T-cell (primary cell): ENCODE measurements at places on chromosomes 12 and 14.

- peak overlapping the region; percentile 95 for H3K27ac ChIP-seq
- peaks cover 33% of the 10 kb centered on the region for H3K4me1 ChIP-seq
- no peaks in the 10 kb centered on the region for H3K27me3 ChIP-seq
- no peaks in the 10 kb centered on the region for H3K36me3 ChIP-seq
- DNase-seq: peak; percentile 40
Observed at GRCh38 chr12:6688543-6688998, 604 bp downstream of the ZNF384 start.

DNA sequence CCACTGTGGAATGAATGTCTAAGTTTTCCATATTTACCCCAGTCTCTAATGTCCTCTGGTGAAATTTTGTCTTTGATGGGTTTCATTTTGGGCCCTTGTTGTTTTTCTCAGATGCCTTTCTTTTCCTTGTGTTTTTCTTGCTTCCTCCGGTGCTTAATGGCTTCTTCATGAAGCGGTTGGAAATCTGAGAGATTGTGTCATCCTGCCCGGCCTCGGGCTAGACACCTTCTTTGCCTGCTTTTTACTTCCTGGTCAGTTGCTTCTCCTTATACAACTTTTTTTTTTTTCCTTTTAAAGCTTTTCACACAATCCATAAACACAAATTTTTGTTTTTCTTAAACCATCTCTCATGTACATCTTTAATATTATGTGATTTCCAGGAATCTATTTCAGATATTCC, 7.1 kb downstream of the ETV6 start:
- no peak for DNase-seq
- H3K4me3 ChIP-seq: no peak overlapping the region
- H3K27ac ChIP-seq: no peak overlapping the region
- no peaks in the 10 kb centered on the region for H3K27me3 ChIP-seq

DNA sequence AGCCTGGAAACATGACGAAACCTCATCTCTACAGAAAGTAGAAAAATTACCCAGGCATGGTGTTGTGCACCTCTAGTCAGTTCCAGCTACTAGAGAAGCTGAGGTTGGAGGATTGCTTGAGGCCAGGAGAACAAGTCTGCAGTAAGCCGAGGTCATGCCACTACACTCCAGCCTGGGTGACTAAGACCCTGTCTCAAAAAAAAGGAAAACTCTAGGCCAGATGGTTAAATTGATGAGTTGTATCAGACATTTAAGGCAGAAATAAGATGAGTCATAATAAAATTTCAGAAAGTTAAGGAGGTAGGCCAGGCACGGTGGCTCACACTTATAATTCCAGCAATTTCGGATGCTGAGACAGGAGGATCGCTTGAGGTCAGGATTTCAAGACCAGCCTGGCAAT, 10.7 kb downstream of the EIF2S1 start:
- no peak overlapping the region for H3K4me3 ChIP-seq
- H3K27ac ChIP-seq: no peak overlapping the region
- DNase-seq: no peak
- H3K4me1 ChIP-seq: no peaks in the 10 kb centered on the region
- H3K36me3 ChIP-seq: peaks cover 69% of the 10 kb centered on the region
- H3K27me3 ChIP-seq: no peaks in the 10 kb centered on the region

- no peaks in the 10 kb centered on the region for H3K27me3 ChIP-seq
- no peak overlapping the region for H3K27ac ChIP-seq
- H3K4me3 ChIP-seq: no peak overlapping the region
- DNase-seq: no peak
- H3K4me1 ChIP-seq: no peaks in the 10 kb centered on the region
Observed at GRCh38 chr14:63908667-63909264, 56.0 kb downstream of the SYNE2 start.

GRCh38 chr12:4272424-4273272, 914 bp upstream of the CCND2 start:
- H3K4me1 ChIP-seq: peaks cover 67% of the 10 kb centered on the region
- peaks cover 3% of the 10 kb centered on the region for H3K27me3 ChIP-seq
- H3K36me3 ChIP-seq: peaks cover 3% of the 10 kb centered on the region
- H3K27ac ChIP-seq: peak overlapping the region; percentile 90
- peak; percentile 54 for DNase-seq

- H3K4me1 ChIP-seq: no peaks in the 10 kb centered on the region
- H3K27me3 ChIP-seq: no peaks in the 10 kb centered on the region
- H3K36me3 ChIP-seq: no peaks in the 10 kb centered on the region
- no peak overlapping the region for H3K4me3 ChIP-seq
Observed at GRCh38 chr12:16560273-16560672, 45.7 kb downstream of the LMO3 start.

GRCh38 chr12:67390273-67390672, 121.1 kb downstream of the CAND1 start:
- H3K27me3 ChIP-seq: no peaks in the 10 kb centered on the region
- DNase-seq: no peak
- H3K4me3 ChIP-seq: no peak overlapping the region
- no peaks in the 10 kb centered on the region for H3K4me1 ChIP-seq
- no peaks in the 10 kb centered on the region for H3K36me3 ChIP-seq

DNA sequence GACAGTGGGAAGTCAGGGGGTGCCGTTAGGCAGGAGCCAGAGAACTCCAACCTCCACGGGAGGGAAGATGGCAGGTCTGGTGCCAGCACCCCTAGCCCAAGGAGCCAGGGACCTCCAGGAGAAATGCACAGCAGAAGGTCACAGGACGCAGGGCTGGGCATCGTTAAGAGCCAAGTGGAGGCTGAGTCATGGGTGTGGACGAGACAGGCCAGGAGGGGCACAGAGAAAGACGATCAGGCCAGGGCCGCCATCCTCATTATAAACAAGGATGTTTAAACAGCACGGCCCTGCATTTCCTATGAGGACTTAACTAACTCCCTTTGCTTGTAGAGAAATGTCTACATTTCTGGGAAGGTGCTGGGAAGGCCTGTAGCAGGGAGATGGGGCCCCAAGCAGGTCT, 77.9 kb upstream of the FZD10 start:
- peaks cover 8% of the 10 kb centered on the region for H3K4me1 ChIP-seq
- H3K36me3 ChIP-seq: no peaks in the 10 kb centered on the region
- no peak for DNase-seq
- no peak overlapping the region for H3K4me3 ChIP-seq

DNA sequence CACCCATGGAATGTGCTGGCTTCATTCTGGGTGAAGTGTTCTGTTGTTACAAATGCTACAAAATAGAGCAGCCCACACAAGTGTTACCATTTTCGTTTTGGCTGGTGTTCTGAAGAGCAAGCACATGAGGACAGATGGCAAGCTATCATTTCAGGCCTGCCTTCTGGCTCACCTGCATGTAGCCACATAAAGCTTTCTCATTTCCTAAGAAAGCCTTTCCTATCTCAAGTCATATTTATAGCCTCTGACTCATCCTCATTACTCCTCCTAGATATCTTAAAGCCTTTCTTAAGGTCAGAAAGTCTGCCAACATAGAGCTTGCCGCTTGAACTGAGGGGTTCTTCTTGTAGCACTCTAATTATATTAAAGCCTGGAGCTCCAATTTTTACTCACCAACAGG, 89.0 kb downstream of the PTPRR start:
- no peak for DNase-seq
- H3K4me1 ChIP-seq: no peaks in the 10 kb centered on the region
- H3K27me3 ChIP-seq: no peaks in the 10 kb centered on the region
- H3K27ac ChIP-seq: no peak overlapping the region
- no peaks in the 10 kb centered on the region for H3K36me3 ChIP-seq

DNA sequence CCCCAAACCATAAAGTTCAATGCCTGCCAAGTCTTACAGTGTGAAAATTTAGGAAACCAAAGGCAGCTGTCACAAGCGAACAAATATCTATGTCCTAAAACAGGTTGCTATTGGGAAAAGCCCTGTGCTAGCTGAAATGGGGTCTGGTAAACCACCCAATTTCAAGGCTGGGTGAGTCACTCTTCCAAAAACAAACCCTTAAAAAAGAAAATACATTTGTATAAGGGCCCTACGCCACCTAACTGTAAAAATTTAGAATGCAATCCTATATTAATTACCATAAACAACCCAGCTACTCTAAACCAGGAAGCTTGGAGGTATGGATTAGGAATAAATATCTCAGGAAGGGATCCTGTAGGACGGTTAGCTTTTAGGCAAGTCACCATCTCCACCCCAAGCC, 32.1 kb downstream of the PRMT8 start:
- no peaks in the 10 kb centered on the region for H3K4me1 ChIP-seq
- H3K4me3 ChIP-seq: no peak overlapping the region
- no peak for DNase-seq

DNA sequence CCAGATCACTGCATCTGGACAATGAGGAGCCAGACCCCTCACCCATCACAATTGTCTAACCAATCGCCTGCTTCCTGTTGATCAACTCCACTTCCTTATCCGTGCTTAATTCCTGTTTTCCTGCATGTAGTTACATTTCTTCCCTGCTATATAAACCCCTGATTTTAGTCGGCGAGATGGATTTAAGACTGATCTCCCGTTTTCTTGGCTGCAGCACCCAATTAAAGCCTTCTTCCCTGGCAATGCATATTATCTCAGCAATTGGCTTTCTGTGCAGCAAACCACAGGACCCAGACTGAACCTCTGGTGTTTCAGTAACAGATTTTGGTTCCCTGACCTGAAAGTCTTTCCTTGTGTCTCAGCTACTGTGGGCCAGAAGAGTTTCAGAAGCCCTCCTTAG, 272.3 kb downstream of the IPO8 start:
- no peak for DNase-seq
- H3K27ac ChIP-seq: no peak overlapping the region
- H3K36me3 ChIP-seq: no peaks in the 10 kb centered on the region
- no peaks in the 10 kb centered on the region for H3K27me3 ChIP-seq

DNA sequence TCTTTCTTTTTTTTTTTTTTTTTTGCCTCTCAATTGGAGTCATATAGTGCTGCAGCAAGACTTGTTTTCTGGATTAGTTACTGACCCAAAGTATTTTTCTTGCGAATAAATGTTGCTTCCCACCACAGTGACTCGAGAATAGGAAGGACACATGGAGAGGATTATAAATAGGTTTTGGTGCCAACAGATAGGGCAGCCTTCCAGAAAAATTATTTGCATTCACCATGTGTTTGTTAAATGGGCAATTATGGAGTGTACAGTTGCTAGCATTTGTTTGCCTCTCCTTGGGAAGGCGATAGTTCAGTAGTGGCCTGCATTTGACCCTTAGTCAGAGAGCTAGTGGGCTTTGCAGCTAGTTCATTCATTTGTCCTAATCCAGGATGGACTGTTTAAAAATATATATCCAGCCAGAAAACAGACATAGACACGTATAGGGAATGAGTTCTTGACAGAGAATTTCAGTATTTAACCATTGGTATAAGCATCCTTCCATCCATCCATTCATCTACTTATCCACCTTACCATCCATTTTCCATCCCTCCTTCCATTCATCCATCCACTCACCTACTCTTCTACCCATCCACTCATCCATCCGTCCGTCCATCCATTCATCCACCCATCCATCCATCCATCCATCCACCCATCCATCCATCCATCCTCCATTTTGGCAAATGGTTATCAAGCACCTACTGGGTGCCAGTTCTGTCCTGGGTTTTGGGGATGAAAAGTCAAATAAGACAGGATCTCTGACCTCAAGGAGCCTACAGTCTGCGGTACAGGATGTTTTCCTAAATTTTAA, 67.5 kb downstream of the CHST11 start:
- H3K4me3 ChIP-seq: no peak overlapping the region
- H3K4me1 ChIP-seq: peaks cover 45% of the 10 kb centered on the region

DNA sequence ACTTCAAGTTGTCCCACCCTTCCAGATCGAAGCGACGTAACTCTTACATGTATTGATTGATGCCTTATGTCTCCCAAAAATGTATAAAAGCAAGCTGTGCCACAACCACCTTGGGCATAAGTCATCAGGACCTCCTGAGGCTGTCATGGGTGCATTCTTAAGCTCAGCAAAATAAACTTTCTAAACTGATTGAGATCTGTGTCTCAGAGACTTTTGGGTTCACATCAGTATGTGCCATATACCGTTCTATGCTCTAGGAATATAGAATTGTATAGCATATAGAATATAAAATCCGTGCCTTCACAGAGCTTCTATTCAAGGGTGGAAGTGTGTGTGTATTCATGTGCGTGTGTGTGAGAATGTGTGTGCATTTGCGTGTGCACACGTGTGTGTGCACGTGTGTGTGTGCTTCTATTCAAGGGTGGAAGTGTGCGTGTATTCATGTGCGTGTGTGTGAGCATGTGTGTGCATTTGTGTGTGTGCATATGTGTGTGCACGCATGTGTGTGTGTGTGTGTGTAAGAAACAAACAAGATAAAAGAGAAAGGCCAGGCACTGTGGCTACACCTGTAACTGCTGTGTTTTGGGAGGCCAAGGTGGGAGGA, 11.5 kb upstream of the STX2 start:
- no peaks in the 10 kb centered on the region for H3K4me1 ChIP-seq
- H3K27ac ChIP-seq: no peak overlapping the region
- peaks cover 6% of the 10 kb centered on the region for H3K27me3 ChIP-seq
- no peak for DNase-seq
- no peak overlapping the region for H3K4me3 ChIP-seq

- no peak overlapping the region for H3K4me3 ChIP-seq
- no peaks in the 10 kb centered on the region for H3K27me3 ChIP-seq
- H3K4me1 ChIP-seq: peaks cover 26% of the 10 kb centered on the region
- DNase-seq: peak; percentile 71
- peak overlapping the region; percentile 66 for H3K27ac ChIP-seq
Observed at GRCh38 chr14:92680781-92681650, 67.4 kb downstream of the LGMN start.

GRCh38 chr12:92973614-92974013, 44.5 kb upstream of the EEA1 start:
- no peaks in the 10 kb centered on the region for H3K36me3 ChIP-seq
- H3K4me3 ChIP-seq: no peak overlapping the region
- H3K27me3 ChIP-seq: no peaks in the 10 kb centered on the region
- H3K4me1 ChIP-seq: peaks cover 12% of the 10 kb centered on the region
- no peak overlapping the region for H3K27ac ChIP-seq
- DNase-seq: no peak

- peak within 1 kb of the TSS; percentile 85 for H3K27ac ChIP-seq
- peak within 1 kb of the TSS; percentile 77 for H3K4me3 ChIP-seq
- H3K36me3 ChIP-seq: no peaks in the 10 kb centered on the region
- H3K27me3 ChIP-seq: no peaks in the 10 kb centered on the region
- peak; percentile 92 for DNase-seq
- H3K4me1 ChIP-seq: peaks cover 20% of the 10 kb centered on the region
Observed at GRCh38 chr12:113358381-113359132, at the start of gene PLBD2. TSS of gene PLBD2 (plus strand) at chr12:113358587. CDS start at chr12:113358601, 14 bp downstream.

GRCh38 chr14:69387311-69387710, 10.8 kb downstream of the ERH start:
- peaks cover 9% of the 10 kb centered on the region for H3K4me1 ChIP-seq
- no peaks in the 10 kb centered on the region for H3K27me3 ChIP-seq
- H3K27ac ChIP-seq: no peak overlapping the region
